NCI-H226 (cell line): ENCODE measurements at places on chromosomes 4 and X.

- no peak for DNase-seq
Observed at GRCh38 chr4:166341992-166342391, 469.0 kb downstream of the TLL1 start.

- DNase-seq: no peak
Observed at GRCh38 chr4:1540601-1541375, 134.5 kb upstream of the NKX1-1 start.

DNA sequence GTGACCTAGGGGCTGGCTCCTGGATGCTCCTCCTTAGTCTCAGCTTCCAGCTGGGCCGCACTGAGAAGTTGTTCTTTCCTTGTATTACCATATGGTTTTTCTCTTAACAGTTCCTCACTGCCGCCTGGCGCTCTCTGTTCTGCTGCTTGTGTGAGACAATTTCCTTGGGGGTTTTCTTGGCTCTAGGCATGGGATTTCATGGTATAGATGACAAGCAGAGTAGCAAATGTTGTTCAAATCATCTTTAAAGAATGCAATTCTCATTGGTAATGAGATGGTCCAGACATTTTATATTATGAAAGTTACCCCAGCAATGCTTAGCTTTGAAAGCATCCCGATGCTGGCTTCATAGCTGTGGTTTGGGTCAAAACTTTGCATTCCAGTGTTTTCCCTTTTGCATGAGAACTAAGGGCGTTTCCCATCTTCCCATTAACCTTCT lies 37.6 kb downstream of the SEPTIN11 start:
- peak; percentile 44 for DNase-seq

- no peak for DNase-seq
Observed at GRCh38 chr4:2930135-2930757, 33.0 kb downstream of the NOP14 start.
